EL (cell line): ENCODE measurements at places on chromosomes 7 and 10.
A peak's percentile ranks its signal among the peaks of the same experiment; 100 is the strongest.

DNA sequence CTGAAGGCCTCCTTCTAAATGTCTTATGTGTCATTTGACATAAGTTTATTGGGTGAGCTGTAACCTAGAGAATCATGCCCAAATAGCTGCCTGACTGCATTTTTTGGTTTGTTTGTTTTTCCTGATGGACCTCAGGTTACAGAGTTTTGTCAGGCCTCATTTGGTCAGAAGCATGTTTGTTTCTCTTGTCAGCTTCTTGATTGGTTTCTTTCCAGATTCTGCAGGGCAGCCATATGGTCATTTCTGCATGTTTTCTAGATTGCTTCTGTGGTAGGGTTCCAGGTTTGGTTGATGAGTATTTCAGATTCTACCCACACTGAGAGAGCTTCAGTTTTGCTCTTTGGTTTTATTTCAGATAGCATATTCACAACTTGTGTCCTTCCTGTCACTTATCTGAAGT lies 28.0 kb downstream of the GLCCI1 start:
- peak; percentile 28 for DNase-seq

- no peak for DNase-seq
Measured at GRCh38 chr10:99791831-99792230, 9.4 kb downstream of the ABCC2 start.

- no peak for DNase-seq
Measured at GRCh38 chr7:11969643-11970042, 137.6 kb upstream of the THSD7A start.

DNA sequence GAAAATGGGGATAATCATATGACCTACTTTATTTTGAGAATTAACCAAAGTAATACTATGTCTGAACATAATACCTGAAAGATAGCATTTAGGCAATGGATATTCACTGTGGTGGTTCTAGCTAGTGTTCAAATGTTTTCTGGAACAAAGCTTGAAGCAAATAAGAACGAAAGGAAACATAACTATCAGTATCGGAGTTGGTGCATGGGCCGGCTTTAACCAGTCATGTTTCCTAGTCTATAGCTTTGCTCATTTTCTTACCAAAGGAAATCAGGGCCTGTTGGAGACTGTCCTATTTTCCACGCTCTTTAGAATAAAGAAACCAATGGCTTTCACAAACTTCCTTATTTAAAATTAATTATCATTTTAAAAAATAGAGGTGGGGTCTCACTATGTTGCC lies 8.9 kb downstream of the IL2RA start:
- DNase-seq: no peak

DNA sequence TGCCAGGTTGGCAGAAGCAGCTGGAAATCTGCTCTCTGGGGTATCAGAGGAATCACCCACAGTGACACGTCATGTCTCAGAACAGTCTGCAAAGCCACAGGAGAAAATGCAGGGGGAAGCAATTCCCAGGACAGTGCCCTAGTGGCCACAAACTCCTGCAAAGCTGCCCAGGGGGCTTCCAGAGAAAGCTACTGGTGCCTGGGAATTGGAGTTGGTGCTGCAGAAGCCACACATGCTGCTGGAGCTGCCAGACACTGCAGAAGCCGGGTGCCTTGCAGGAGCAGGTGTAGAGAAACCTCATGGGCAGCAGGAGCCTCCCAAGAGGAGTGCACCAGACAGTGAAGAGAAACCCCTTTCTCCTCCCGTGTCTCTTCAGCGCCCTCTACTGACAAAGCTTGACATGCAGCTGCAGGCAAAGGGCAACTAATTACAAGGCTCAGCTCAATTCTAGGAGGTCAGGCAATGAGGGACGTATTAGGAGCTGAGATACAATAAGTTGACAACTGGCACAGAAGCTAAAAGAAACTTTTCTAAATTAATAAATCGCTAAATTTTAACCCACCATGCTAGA lies 30.2 kb upstream of the NUB1 start:
- no peak for DNase-seq
